Ureter (tissue), 1 donor: ENCODE measurements at places on chromosomes 5 and 9.

- DNase-seq, result no peak
Observed at GRCh38 chr9:130034570-130034969, 8.4 kb downstream of the FNBP1 start.

GRCh38 chr5:11797132-11797531 lies 107.1 kb downstream of the CTNND2 start:
- no peak for DNase-seq

- DNase-seq, result no peak
Observed at GRCh38 chr9:127884976-127885490, 7.6 kb upstream of the AK1 start.

DNA sequence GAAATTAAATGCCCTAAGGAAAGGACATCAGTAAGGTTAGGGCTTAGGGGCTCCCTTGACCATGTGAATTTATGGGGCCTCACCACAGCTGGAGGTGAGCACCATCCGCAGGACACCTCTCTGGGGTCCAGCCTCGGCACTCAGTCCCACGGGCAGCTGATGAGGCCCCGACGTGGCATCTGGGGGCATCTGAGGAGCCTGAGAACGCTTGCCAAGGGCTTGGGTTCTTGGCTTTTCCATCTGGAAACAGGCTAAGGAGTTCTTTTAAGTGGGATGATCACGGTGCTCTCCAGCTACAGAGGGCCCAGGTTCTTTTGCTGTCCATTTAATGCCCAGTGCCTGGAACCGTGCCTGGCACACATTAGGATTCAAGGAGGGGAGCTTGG lies 3.6 kb downstream of the NKX2-5 start:
- no peak for DNase-seq

DNA sequence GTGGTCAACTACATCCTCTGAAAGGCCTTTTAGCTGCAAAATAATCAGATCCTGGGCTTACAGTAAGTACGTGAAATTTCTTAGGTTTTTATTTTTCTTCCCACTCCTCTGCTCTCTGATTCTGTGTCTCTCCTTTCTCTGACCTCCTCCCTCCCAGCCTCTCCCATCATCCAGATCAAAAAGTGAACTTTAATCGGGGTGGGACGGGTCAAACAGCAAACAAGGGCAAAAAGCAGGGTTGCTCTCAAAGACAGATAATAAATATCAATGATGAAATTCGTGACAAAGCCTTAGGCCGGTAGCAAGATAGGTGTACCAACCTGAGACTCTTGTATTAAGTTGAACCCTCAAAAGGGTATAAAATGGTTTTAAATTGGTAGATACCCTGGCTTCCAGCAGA lies 76.1 kb downstream of the RANBP17 start:
- no peak for DNase-seq
